ENCODE measurements at places on chromosomes 6 and 20. TPM values are rescaled to one million over a fixed set of nuclear protein-coding genes. Genes with fewer than 3 reads are reported as not detected.

DNA sequence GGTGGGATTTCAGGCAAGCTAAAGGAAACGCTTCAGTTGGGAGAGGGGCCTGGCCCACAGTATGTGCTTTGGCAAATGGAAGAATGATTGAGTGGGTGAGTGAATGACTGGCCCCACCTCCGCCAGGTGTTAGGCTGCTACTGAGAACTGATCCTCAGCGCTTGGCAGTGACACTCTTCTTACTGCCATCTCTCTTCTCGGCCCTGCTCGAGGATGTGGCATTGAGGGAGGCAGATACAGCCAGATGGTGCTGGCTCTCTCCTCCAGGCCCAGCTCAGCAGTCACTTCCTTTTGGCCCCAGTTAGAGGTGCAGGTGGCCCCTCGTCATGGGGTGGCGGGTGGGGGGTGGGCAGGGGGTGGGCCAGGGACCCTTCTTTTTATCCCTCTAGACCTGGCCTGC lies 38.9 kb upstream of the KCNK5 start:
- no peak for DNase-seq

GRCh38 chr20:21096321-21097043 lies 9.7 kb downstream of the LINC00237 start:
- peak; percentile 72 for DNase-seq

DNA sequence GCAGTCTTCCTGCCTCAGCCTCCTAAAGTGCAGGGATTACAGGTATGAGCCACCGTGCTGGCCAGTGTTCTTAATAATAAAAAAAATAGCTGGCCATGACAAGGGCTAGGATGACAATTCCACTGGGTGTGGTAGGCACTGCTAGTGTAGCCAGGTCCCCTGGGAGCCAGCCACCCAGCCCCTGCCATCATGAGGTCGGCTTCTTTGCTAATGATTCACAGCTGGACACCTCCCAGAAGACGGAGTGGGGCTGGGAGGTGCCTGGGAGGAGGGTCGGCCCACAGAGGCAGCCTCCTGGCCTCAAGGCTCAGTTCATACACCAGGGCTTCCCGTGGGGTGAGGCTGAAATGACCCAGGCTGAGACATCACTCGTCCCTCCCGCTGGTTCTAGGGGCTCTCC lies 230.4 kb downstream of the TAF4 start:
- DNase-seq, result no peak

DNA sequence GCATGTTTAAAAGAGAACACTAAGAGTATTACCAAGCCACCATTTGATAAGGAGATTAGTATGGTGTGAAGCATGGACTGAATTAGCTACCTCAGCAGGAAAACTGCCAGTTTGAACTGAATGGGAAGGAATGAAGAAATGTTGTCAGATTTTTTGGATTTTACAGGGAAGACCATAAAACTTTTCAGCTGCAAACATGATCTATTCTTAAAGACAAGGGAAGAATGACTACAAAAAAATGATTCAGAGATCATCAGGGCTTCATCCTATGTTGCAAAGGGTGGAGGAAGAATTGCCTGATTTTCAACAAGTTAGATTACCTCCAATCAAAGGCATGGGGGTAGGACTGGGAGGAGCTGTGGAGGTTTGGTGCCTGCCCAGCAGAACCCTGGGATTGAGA lies 49.3 kb upstream of the MTRF1L start:
- no peak for DNase-seq

SLC44A4 gene
- 3.3 TPM for total RNA-seq

- DNase-seq, result no peak
Observed at GRCh38 chr6:85134172-85134571, 315.7 kb upstream of the NT5E start.

GRCh38 chr6:74927299-74927698 lies 278.6 kb downstream of the COL12A1 start:
- DNase-seq, result no peak

DEFB132 gene
- not detected for total RNA-seq

DNA sequence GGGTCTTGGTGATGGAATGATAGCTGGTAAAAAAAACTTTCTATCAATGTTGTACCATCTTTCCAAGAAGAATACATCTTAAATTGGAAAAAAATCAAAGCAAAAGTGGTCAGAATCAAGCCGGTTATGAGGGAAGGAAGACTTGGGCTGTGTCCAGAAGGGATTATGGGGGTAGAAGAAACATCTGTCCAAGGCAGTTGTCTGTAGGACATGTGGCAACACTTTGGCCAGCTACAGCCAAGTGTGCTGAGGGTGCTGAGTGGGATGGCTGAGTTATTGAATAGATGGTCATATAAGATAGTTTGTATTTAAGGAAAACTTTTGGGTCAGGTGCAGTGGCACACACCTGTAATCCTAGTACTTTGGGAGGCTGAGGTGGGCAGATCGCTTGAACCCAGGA lies 38.4 kb downstream of the INSM1 start:
- DNase-seq, result no peak

DNA sequence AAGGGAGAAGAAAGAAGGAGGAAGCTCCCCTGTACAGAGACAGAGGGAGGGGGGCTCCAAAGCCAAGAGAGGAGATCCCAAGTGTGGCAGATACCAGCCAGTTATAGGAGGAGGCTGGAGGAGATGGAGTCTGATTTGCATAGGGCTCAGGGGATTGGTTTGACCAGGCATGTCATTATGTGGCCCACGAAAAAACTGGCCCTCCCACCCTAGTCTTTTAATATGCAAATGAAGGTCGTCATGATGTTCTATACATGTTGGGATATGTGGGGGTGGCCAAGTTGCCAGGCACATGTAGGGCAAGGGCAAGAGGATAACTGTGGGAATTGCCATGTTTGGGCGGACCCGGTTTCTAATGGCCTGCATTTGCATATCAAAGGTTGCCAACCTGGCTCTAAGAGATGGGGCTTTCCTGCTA lies 17.6 kb upstream of the ZFP64 start:
- peak; percentile 84 for DNase-seq

GRCh38 chr6:119129968-119130484 lies 51.6 kb upstream of the FAM184A start:
- no peak for DNase-seq

CENPW gene
- 88.2 TPM for total RNA-seq

GRCh38 chr6:39029156-39030011 lies 19.2 kb upstream of the GLP1R start:
- DNase-seq, result peak; percentile 77

DNA sequence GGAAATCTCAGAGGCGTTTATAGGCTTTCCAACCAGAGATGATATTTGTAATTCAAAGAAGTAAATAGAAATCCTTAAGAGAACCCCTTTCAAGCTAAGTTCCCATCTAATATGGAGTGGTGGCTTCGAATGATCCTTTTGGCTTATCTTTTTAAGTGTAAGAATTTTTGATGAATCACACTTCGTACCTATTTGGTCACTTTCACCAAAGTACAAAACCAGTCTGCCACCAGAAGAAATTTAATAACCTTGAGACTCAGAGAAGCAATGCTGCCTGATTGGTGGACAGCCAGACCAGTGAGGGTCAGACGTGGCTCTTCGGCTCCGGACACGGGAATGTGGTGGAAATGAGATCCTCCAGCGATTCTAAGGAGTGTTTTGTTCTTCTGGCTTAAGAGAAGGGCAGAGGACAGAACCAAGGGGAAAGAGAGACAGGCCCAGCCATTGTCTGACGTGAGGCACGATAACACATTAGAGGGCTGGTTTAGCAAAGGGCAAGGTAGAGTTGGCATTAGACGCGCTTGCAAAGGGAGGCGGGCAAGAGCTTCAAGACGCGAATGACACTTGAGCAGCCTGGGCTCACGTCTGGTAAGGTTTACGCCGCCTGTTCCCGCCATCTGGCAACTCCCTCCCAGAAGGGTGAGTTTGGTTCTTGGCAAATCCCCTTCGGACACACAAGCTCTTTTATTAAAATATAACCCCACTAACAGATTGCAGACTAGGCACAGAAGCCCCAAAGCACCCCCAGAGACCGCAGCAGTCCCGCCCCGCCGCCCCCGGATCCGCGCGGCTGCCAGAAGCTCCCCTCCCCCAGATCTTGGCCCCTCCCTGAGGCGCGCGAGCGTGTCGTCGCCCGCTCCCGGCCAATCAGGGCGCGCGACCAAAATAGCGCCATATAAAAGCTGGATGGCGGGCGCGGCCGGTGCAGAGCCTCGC lies 50.0 kb upstream of the EZR start:
- DNase-seq, result peak; percentile 89

DNA sequence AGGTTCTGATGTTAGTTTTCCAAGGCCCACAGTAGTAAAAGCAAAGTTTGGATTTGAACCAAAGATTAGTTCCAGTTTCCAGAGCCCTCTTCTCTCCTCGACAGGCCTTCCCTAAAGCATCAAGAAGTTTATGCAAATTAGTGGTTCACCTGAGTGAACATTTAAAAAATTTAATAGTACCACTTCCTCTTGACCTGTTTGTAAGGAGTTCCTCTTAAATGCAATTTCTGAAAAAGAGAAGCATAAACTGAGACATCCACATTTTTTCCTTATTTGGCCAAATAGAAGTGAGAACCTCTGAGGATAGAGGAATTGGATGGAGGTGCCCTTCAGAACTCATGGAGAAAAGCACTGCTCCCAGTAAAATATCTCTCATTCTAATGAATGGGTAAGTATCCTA lies 1.2 kb upstream of the DSE start:
- no peak for DNase-seq

DNA sequence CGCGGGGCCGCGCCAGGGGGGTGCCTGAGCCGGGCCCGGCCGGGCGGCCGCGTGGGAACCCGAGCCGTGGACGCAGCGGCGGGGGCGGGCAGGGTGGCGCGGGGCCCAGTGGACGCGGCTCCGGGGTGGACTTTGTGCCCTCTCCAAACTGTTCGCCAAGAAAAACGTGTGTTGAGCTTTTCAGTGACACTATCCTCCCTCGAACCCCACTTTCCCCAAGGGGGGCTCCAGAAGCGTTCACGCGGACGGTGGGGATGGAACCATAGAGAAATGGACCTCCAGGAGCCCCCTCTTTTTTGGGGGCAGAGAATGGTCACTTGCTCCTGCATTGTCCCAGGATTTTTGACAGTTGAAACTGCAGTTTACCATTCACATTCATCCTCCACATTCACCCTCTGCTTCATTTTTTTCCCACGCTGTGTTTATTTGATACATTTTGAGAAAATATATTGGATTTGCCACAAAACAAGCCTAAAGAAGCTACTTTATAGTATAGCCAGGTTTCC lies 2.9 kb upstream of the HIVEP1 start:
- no peak for DNase-seq
